ENCODE measurements at places on chromosomes 7 and 10.

DNA sequence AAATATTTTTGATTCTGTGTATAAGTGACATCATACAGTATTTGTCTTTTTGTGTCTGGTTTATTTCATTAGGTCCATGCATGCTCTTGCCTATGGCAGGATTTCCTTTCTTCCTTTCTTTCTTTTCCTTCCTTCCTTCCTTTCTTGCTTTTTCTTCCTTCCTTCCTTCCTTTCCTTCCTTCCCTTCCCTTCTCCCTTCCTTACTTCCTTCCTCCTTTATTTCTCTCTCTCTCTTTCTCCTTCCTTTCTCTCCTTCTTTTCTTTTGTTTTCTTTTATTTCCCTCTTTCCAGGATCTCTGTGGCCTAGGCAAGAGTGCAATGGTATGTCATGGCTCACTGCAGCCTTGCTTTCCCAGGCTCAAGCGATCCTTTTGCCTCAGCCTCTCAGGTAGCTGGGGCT is 31.4 kb upstream of the CALU start:
- DNase-seq: no peak

GRCh38 chr10:91582153-91582554 is 50.7 kb downstream of the PPP1R3C start:
- DNase-seq: no peak

- DNase-seq: no peak
Measured at GRCh38 chr7:78489476-78490240, 691.1 kb downstream of the PHTF2 start.

DNA sequence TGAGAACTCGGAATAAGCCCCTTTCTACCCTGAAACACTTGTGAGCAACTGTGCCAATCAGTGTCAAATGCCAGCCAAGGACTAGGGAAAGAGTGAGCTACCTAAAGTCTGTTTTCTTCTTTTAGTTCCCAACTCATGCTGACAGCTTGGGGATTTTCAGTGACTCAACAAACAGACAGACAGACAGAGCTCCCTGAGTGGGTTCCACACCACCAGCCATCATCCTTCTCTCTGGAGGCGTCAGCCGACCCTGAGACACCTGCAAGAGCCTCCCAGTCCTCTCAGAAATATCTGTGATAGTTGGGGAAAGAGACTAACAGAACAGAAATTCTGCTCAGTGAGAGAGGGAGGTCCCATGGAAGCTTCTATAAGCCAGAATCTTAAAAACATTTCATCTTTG is 49.5 kb downstream of the GATA3 start:
- DNase-seq: no peak

DNA sequence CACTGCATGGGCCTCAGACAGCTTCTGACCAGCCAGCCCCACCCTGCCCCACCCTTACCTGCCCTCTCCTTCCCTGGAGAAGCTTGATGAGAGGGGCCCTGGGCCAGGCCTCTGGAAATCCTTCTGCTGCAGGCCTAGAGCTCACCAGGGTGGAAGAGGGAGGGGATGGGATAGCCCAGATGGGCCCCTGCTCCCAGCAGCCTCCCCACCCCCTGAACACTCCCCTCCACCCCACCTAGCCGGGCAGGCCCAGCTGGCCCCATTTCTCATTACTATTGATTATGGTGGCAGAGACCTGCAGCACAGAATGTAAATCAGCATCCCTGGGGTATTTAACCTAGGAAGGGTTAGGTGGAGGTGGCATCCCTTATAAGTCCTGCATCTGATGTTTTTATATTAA is 11.6 kb upstream of the RET start:
- no peak for DNase-seq

- DNase-seq: no peak
Measured at GRCh38 chr7:130794619-130794922, 60.6 kb upstream of the KLF14 start.

GRCh38 chr10:102485093-102485784 is 17.3 kb downstream of the ACTR1A start:
- no peak for DNase-seq

- DNase-seq: no peak
Measured at GRCh38 chr7:119944601-119944972, 328.4 kb upstream of the KCND2 start.

DNA sequence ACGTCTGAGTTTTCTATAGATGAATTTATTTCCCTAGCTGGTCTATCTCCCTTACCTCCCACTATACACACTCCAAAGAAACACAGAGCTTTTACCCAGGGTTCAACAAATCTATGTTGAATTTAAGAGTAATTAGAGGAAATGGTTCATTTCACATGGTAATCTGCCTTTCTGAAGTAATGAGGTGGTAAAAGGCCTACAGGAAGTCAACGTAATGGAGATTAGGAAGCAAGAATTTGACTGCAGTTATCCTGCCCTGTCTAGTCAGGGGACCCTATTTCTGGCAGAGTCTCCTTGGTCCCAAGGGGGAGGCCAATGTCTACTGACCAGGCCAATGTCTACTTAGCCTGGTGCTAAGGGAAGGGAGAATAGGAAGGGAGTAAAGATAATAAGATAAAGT is 21.4 kb upstream of the SIRT1 start:
- no peak for DNase-seq

DNA sequence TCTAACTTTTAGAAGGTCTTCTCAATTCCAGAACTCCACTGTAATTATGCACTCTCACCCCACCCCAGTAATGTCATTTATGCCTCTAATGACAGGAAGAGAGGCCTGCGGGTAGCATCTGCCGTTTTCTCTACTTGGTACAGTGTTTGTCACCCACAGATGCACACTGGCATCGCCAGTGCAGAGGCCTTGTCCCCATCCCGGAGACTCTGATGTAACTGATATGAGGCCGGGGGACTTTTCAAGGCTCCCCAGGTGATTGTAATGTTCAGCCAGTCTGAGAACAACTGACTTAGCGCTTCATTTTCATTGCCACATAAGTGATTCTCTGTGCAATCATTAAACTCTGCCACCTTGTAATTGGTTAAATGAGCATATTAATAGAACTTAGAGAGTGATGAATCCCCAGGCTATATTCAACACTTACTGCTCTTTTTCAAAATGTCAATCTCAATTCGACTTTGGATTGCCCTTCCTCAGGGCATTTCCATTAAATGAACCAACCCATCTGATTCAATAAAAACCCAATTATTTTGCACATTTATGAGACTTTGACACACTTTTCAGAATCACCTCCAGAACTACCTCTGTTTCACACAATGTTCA is 113.2 kb downstream of the HERPUD2 start:
- no peak for DNase-seq

DNA sequence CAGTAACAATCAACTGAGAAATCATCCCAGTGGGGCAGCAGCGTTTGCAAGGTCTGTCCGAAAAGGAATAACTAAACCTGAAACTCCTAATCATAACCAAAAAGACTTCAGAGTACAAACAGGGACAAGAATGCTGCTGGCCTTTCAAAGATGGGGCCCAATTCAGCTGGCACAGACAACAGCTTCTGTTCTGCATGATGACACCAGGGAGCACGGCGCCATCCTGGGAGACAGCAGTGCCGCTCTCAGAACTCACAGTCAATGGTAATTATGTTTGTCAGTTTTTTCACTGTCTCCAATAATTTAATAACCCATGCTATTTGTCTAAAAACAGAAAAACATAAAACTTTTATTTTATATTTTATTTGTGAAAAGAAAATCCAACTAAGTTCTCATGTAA is 90.0 kb downstream of the LARP4B start:
- DNase-seq: no peak

GRCh38 chr7:36972140-36972518 is 247.8 kb upstream of the AOAH start:
- DNase-seq: no peak

GRCh38 chr10:26486304-26486703 is 48.2 kb downstream of the APBB1IP start:
- DNase-seq: peak; percentile 24

DNA sequence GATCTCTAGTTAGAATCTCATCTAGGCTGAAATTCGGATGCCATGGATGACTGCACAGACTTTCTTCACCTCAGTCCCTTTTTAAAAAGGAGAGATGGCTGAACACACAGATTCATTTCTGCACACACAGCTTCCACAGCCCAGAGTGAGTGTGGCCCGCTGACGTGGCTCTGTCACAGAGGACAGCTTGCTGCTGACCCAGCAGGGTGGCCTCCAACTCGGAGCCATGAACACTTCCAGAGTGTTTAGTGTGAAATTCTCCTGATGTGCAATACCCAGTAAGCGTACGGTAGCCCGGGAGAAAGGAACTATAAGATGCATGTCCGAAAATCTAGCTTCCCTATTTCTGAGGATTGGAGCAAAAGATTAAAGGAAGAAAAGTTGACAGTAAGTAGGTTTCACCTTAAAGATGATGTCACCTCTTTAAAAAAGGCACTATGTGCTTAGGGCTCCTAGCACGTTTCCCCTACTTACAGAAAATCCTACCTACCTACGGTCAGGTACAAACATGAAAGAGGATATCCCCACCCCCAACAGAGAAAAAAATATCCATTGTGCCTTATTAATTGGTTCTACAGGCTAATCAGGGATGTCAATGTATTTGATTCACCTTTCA is 162.2 kb downstream of the RAPGEF5 start:
- DNase-seq: no peak

DNA sequence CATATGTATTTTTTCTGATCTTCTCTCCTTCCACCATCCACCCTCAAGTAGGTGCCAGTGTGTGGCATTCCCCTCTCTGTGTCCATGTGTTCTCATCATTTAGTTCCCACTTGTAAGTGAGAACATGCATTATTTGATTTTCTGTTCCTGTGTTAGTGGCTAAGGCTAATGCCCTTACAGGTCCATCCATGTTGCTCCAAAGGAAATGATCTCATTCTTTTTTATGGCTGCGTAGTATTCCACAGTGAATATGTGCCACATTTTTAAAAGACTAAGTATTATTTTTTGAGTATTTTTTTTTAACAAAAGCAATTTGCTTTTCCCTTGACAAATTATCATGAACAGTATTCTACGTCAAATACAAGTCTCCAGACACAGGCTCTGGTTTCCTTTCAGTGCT is 86.4 kb upstream of the ZNF746 start:
- no peak for DNase-seq

DNA sequence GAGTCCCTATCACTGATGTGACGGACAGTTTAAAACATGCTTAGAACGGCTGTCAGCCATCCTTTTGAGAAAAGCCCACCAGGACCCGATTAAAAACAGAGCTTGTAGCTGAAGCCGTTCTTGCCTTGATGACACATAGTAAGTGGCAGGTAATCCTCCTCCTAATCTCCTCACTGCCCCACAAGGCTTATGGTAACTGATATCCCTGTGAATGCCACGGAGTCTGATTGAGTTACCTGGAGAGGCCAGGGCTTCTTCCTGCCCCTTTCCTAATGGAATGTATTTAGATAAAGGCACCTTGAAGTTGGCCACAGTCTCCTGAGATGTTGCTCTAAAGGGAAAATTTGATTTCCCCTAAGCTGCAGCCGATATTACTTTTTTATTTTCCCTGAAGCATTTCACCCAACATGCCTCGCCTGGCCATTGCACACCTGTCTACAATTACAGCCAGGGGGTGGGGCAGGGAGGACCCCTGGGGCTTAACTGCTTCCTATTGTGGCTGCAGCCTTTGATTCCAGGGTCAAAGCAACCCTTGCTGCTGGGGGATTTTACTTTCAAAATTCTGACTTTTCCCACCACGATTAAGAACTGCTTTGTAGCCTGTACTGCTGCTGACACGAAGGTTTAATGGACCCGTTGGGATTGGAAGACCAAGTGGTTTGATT is 169.0 kb upstream of the GPR26 start:
- DNase-seq: no peak

GRCh38 chr10:72851509-72851908 is 42.0 kb upstream of the OIT3 start:
- no peak for DNase-seq

DNA sequence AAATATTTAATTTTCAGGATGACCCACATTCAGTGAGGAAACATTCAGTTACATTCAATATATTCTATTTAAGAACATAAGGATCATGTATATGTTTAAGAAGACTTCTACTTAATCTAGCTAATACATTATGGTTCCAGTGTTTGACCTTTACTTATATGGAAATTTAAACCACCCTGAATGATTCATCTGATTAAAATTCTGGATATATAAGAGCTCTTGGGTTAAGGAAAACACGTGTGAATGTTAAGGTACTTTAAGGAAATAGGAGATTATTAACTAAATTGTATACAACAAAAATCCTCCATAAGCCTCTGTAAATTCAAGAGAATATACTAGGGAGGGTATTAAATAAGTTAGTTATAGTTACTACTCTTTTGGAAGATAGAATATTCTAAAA is 40.9 kb downstream of the HDAC9 start:
- DNase-seq: no peak

- DNase-seq: no peak
Measured at GRCh38 chr7:138690495-138690894, 10.7 kb downstream of the SVOPL start.

- no peak for DNase-seq
Measured at GRCh38 chr7:149353739-149354504, 91.9 kb downstream of the ZNF783 start.

DNA sequence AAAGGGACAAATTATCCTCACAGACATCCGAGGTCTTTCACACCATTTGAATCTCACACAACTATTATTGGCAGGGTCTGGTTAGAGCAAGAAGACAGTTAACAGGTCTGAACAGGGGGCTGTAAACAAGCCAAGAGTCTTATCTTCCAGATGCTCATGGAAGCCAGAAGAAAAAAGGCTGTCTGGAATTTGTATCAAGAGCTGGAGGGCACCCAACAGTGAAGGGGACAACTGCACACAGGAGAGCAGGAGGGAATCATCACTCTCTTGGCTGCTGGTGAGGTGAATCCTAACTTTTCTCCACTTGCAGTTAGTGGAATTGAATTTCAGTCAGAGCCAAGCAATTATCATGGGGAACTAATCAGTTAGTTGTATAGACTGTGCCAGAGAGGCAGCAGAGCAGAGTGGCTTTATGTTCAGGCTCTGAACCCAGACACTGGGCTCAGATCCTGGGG is 880.2 kb upstream of the AUTS2 start:
- no peak for DNase-seq

DNA sequence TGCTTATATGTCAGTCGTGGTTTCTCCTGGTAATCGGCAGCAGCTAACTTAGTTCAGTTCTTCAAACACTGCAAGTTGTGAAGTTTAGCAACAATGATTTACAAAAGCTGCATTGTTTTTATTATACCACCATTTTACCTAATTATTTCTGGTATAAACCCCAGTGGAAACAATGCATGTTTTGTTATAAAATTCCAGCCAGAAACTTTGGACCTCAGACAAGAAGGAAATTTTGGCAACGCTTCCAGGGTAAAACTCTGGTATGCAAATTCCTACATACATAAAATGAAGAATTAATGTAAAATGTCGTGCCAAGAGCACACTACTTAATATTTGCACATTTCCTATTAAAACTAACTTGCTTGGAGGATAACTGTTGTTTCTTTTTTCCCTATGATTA is 277.4 kb upstream of the LYZL1 start:
- no peak for DNase-seq

DNA sequence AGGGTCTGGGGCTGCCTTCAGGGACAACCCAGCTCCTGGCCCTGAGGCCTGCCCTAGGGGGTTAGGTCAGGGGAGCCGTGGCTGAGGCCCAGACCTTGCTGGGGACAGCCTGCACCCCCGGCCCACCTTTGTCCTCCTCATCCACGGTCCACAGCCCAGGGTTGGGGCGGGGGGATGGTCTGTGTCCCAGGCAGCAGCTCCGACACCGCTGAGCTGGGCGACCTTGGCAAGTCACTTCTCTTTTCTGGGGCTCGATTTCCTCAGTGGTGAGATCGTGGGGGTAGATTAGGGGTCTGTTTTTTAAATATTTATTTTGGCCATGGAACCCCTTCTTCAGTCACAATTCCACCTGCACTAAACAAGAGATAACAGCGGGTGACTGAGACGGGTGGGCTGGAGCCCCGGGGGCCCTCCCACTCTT is 30.9 kb downstream of the DNAJB12 start:
- DNase-seq: no peak
